HL-60 (cell line): ENCODE measurements at places on chromosomes 1 and 21.
A peak's percentile ranks its signal among the peaks of the same experiment; 100 is the strongest.

DNA sequence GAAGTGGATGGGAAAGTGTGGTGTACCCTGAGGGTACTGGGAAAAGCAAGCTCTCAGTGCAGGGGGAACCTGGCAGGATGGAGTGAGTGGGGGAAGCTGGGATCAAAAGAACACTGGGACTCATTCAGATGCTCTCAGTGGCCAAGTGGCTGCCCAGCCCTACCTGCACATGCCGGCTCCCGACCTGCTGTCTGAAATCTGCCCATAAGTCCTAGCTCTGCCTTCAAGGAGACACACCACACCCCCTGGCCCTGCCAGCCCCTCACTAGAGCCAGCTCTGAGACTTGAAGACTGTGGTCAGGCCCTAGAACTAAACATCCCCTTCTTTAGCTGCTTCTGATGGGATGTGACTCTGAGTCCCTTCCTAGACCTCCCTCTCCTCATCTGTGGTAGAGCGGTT is 2.2 kb downstream of the TMEM54 start:
- DNase-seq: no peak

DNA sequence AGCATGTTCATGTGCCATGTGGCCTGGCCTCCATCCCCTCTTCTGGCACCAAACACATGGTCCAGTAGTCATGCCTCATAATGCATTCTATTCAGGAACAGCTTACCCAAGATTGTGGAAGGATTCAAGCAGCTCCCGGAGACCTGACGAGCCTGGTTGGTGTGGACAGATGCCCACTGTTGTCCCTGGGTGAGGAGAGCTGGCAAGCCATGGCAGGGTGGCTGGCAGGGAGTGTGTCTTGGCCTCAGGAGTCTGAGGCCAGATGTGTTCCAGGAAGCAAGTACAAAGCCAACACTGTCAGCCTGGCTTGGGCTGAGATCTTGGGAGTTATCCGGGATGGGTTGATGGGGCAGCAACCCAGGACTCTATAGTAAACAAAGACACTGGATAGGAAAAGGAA is 7.3 kb upstream of the FABP3 start:
- DNase-seq: no peak

- no peak for DNase-seq
These were observed 655.4 kb downstream of the LTN1 start for GRCh38 chr21:28337315-28337714.

DNA sequence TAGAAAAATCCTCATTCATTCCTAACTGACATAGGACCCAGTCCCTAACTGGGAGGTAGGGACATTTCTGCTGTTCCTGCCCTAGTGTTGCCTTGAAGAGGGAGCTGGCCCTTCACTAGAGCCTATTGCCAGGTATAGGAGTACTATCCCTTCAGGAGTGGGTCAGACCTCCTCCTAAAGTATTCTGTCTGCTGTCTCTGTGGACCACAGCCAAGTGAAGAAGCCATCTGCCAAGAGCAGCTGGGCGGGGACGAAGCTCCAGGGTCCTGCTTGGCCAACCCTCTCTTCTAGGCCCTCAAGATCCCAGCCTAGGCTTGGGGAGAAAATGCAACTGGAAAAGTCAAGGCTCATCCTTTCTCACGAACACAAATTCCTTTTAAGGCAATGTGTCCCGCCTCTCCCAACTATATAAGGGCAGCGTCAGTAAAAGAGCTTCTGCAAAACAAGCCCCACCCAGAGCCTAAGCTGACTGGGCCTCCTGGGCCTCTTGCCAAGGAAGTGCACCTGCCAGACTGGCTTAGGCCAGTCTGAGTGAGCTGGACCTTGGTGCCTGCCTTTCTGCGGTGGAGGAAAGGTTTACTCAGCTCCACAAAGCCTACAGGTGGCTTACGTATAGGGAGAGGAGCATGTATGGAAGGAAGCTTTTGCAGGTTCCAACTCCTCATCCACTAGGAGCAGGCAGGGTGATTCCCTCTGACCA is 638 bp upstream of the TUFT1 start:
- peak; percentile 67 for DNase-seq

- DNase-seq: no peak
These were observed 307.2 kb upstream of the LYPLAL1 start for GRCh38 chr1:218866507-218866906.

DNA sequence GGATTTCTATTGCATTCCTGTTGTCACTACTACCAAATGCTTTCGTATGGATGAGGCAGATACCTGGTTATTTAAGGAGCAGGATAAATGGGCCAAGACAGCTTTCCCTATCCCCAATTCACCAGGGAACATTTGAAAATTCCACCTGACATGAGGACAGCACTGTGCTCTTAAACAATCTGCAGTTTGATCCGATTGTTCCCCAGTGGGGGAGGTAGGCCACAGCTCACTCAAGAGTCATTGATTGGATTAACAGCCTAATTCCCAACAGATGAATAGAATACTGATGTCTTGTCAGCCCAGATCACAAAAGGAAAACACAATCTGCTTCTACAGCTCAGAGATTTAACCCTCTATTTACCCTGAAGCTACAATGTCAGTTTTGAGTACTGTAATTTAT is 123.9 kb downstream of the LHX4 start:
- no peak for DNase-seq

- no peak for DNase-seq
These were observed 89.3 kb downstream of the VAV3 start for GRCh38 chr1:107875689-107876088.

GRCh38 chr1:228795596-228795995 is 60.3 kb downstream of the RHOU start:
- DNase-seq: no peak

- DNase-seq: no peak
These were observed 24.5 kb downstream of the SERINC2 start for GRCh38 chr1:31437433-31438037.

- peak; percentile 21 for DNase-seq
These were observed 112.5 kb upstream of the ERG start for GRCh38 chr21:38610623-38611251.

- DNase-seq: no peak
These were observed 63.9 kb downstream of the KCNK1 start for GRCh38 chr1:233677690-233678354.

DNA sequence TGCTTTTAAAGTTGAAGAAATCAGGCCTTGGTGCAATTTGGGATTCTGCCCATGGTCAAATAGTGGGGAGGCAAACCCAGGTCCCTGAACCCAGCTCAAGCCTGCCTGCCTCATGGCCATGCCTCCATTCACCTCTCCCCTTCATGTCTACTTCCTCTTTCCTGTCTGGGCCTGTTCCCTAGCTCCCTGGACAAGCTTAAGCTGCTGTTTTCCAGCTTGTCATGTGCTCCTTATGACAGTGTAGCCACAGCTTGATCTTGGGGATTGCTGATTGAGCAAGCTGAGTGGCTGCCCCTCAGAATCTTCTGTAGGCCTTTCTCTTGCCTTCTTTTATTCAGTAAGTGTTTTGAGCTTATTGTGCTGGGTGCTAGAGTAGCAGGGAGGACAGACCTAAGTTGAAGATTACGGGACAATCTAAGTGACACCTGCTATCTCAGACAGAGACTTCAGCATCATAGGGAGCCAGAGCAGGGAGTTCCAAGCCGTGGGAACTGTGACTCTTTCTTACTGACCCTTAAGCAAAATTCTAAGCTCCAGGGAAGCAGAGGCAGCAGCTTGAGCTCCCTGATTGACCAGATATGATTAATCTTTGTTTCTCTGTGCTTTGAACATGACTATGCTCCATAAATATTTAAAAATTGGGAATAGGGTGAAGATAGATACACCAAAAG is 520 bp upstream of the MR1 start:
- no peak for DNase-seq

- DNase-seq: peak; percentile 87
These were observed 117.7 kb upstream of the SGIP1 start for GRCh38 chr1:66416295-66416694.

- no peak for DNase-seq
These were observed 3.4 kb downstream of the LACTBL1 start for GRCh38 chr1:22969304-22969709.

DNA sequence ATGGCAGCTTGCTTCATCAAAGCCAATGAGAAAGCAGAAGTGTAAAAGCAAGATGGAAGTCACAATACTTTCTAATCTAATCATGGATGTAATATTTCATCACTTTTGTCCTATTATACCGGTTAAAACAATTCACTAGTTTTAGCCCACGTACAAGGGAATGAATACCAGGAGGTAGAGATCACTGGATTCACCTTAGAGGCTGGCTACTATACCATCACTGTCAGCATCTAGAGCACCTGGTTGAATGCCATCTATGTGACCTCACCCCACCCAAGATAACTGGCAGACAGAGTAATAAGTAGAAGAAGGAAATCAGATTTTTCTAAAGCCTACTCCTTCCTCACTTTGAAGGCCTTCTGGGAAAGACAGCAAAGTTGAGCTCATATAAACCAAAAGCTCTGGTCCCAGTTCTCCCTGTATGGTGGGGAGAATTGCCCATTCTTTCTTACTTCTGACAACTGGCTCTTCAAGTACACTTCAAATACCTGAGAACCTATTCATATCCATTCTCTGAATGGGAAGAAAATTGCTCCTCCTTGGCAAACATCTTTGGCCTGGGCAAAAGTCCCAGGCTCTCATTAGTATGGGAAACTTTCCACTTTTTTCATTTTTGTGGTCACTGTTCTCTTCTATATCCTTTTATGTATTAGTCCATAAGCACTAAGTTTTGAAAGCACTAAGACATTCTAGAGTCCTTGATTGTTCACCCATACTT is 24.8 kb downstream of the HSD3B1 start:
- no peak for DNase-seq

GRCh38 chr1:9014475-9015375 is 11.5 kb downstream of the SLC2A7 start:
- DNase-seq: no peak

DNA sequence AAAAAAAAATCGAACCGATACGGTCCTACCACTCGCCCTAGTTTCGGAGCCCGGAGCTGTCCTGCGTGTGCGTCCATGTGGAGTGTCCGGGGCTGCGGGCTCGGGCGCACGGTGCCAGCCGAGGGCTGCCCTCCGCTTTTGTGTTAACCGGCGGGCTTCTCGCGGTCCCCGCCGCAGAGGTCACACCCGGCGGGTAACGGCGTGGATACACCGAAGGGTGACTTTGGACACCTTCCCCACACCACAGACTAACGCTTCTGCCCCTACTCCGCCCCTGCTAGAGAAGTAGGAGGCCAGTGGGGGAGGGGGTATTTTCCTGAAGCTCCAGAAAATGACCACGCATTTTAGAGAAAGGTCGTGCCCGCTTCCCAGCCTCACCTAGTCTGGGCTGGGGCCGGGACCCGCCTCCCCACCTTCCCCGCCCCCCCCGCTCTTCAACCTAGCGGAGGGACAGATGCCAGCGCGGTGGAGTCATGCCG is 609 bp upstream of the ATF3 start:
- DNase-seq: no peak

DNA sequence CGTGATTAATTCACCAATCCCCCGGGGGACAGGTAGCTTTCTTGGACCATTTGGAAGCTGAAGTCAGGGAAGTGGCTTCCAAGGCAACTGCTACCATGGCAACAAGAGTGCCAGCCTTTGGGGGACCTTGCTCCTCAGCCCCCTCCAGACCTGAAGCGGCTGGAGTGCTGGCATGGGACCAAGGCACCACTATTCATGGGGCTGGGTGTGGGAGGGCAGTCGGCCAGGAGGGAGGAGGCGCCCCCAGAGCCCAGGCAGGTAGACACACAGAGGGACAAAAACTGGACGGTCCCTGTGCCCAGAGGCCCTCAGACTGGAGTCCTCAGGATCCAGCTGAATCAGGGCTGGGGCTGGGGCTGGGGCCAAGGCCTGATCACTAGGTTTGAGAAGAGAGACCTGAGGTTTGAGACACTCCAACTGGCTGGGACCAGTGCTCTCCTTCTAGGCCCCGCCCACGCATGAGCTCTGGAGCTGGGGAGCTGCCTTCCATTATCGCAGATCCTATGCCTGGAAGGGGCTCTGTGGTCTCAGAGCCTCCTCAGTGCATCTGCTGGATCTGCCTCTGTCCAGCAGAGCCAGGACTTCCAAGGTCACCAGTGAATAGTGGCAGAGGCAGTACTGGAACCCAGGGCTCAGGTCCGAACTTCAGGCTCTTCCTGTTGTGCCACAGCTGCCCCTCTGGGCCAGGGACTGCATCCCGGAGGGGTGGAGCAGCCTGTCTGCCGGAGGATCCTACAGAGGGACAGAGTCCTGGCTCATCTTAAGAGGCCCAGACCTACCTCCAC is 3.3 kb upstream of the KNCN start:
- DNase-seq: no peak

DNA sequence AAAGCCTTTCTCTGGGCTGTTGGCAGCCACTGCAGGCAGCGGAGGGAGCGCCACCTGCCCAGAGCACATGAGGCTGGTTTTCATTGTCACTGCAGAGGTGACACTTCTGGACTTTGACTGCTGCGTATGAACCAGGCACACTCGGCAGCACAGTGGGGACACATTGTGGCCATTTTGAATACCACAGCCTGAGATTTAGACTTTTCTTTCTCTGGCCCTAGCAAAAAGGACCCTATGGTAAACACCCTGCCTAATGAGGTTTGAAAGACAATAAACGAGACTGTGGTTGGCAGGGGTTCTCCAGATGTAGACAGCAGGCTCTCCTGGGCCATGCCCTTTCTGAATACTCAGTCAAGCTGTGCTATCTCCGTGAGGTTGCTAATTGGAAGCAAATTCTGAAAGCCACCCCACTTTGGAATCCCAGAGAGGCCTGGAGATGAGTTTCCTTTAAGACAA is 12.0 kb upstream of the KCNE2 start:
- DNase-seq: peak; percentile 70

GRCh38 chr1:22376976-22377375 is 74.7 kb upstream of the ZBTB40 start:
- DNase-seq: no peak

DNA sequence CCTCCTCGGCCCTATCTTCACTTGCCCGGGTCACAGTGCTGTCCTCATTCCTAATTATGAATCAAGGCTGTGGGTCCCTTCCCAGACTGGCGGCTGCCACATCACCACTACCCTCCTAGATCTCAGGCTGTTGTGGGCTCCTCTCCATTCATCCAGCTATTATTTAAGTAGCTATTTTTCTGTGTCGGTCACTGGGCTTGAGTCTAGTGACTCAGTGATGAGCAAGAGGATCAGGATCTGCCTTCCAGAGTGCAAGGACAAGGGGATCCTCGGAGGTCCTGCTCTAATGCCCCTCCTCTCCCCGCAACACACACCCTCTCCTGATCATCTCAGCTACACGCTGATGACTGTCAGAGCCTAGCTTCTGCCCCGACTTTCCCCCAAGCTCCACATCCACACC is 34.1 kb downstream of the CDCP2 start:
- no peak for DNase-seq

GRCh38 chr1:57612833-57613232 is 189.0 kb upstream of the DAB1 start:
- no peak for DNase-seq

DNA sequence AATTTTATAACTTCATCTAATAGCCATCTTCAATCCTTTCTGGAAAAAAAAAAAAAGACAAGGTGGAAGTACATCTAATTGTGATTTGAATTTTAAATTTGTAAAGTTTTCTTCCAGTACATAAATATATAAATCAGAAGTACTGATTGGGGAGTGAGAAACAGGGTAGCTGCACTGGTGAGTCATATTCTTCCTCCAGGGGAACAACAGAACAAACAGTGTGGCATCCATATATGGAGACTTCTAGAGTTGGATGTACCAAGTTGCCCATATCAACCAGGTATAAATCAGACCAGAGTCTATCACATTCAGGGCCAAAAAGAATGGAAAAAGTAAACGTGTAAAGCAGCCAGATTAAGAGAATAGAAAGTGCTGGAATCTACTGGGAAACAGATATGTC is 66.0 kb upstream of the NRIP1 start:
- no peak for DNase-seq
